Astrocyte of the spinal cord (primary cell): ENCODE measurements at places on chromosomes 3 and 15.

DNA sequence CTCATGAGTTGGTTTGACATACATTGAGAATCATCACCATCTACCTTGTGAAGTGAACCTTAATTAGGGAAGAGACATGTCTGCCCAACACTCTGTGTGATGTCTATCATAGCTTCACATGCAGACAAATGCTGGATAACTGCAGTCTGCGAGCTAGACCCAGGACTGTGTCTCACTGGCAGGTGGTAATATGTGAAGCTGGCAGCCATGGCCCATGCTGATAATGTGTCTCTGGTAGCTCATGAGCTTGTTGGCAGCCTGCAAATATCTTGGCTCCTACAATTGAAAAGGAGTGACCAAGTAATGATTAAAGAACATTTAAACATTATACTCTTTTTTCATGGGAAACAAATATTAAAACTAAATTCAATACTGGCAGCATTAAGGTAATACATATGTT is 234.8 kb downstream of the CHST2 start:
- no peak for DNase-seq

DNA sequence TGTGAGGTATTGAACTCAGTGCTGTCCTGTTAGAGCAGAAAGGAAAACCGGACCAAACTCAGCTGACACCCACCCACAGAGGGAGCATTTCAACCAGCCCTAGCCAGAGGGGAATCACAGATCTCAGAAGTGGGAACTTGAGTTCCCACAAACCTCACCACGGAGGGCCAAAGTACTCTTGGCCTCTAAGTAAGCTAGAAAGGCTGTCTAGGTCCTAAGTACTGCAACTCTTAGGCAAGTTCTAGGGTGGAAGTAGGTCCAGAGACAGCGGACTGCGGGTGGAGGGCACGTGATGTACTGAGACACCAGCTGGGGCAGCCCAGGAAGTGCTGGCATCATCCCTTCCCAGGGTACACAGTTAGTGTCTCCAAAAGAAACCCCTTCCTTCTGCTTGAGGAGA is 34.1 kb downstream of the EOMES start:
- no peak for DNase-seq

DNA sequence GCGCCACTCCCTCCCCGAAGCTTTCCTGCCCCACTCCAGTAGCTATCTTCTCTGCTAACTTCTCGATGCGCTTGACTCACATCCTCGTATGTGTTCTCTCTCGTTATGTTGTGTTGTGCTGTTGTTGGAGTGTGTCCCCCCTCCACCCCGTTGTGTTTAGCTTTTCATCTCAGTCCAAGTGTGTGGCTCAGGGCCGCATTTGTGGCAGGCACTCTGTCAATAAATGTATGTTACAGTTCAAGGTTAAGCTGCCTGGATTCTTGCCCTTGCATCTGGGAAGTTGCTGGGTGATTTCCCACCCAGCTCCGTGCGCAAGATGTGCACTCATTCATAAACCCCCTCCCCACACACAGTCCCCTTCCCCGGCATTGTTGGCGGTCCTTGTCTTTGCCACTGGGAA is 71.9 kb downstream of the PGPEP1L start:
- DNase-seq = no peak

GRCh38 chr3:123423806-123424205 is 25.1 kb downstream of the ADCY5 start:
- no peak for DNase-seq

DNA sequence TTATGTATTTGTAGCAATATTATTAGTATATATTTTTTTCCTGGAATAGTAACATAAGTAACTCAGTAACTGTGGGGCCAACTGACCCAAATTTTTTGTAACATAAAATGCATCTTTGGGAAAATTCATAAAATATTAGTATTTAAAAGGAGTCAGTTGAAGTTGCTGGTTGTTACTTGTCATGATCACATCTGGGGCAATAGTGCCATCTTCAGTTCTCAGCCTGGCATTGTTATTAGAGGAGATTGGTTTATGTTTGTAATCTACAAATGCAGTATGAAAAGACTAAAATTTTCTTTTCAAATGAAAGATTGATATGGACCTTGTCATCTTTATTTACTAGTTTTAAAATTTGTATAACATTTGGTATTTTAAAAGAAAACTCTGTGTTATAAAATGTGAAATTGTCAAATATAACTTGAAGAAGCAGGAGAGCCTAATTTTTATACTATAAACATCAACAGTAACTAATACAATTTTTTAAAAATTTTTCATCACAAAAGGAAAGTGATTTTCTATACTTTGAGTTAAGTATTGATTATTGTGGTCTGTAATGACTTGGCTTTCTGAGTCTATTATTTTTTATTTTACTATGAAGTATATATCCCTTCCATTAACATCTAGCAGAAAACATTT is 38.8 kb upstream of the MLF1 start:
- DNase-seq = peak; percentile 56

- no peak for DNase-seq
Measured at GRCh38 chr3:14422016-14422963, 19.9 kb downstream of the SLC6A6 start.

DNA sequence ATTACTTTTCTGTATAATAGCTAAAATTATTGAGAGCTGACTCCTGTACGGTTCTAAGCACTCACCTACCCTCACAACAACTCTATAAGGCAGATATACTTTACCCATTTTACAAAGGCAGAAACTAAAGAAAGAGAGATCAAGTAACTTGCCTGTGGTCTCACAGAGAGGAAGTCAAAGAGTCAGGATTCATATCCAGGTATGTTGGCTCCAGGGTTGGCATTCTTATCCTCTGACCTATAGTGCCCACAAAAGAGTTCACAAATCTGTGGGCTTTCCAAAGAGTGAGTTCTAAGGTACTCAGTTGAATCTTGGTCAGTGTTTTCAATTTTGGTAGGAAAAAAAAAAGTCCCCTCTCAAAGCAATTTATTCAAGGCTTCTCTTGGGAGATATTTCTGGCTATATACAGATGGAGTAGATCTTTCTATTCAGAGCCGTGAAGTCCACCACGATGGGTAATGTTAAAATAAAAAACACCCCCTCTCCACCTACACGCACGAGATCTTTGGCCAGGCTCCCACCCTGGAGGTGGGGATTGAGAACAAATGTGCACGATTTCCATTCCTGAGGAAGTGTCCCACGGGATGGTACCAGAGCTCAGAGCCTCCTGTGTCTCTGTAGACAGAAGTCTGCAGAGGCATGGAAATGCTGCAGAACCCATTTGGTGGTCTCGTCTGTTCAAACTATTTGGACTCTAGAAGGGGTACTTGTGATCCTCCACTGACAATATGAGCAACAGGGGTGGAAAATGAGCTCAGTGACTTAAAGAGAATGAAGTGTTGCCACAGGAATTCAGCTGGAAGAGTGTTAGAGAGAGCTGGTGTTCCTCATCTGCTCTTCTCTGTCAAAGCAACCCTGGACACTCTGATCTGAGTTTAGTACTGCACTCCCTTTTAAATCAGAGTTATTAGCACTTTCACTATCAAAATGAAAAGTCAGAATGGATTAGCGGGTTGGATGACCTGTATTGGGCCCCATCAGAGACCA is 212.1 kb upstream of the EIF1B start:
- DNase-seq = no peak

GRCh38 chr3:31086698-31087097 is 192.2 kb upstream of the GADL1 start:
- DNase-seq = no peak

- no peak for DNase-seq
Measured at GRCh38 chr3:49028298-49028672, 913 bp downstream of the IMPDH2 start.

DNA sequence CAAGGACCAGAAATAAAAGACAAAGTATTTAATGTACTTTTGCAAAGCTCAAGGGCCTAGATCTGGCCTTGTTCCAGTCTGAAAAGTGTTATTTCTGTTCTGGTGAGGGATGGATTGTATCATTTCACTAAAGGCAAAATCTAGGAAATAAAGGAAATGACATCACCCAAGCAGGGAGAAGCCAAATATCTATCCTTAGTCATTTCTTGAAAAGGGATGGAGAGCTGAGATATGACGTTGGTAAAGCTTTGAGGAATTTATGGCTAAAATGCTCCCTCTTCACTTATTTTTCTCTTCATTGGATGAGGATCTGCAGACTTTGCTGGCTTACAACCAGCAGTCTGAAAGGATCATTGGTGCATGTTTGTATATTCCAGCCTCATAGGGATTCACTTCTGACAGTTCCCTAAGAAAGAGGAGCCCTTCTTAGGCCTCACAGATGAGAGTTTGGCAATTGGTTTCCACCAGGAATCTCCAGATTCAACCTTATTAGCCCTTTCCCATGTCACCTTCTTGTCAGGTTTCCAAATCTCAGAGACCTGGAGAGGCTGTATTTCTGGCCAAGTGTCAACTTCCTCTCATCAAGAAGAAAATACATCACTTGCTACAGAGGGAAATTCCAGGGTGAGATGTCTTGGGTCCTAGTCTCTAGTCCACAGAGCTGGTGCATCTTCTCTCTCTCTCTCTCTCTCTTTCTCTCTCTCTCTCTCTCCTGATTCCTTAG is 93.7 kb upstream of the BOC start:
- peak; percentile 76 for DNase-seq

DNA sequence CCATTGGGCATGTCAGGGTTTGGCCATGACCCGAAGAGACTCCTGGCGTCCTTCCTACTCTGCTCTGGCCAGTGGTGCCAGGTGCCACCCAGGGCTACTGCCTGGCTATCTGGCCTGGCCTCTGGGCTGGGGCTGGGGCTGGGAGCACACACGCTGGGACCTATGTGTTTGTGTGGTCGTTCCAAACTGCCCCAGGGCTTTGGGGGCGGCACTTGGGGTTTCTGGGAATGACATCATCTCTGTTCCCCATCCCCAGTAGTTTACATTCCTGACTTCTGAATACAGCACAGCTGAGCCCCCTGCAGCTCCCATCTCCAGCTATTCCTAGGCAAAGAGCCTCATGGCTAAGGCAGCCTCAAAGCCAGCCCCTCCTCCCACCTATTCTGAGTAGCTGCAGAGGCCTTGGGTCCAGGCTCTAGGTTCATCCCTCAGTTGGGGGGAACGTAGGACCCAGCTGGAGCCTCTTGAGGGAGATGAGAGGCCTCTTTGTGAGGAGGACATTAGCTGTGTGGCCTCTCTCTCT is 24.3 kb downstream of the PLEKHO2 start:
- peak; percentile 96 for DNase-seq

- DNase-seq = no peak
Measured at GRCh38 chr15:33915571-33916407, 52.5 kb upstream of the CHRM5 start.

DNA sequence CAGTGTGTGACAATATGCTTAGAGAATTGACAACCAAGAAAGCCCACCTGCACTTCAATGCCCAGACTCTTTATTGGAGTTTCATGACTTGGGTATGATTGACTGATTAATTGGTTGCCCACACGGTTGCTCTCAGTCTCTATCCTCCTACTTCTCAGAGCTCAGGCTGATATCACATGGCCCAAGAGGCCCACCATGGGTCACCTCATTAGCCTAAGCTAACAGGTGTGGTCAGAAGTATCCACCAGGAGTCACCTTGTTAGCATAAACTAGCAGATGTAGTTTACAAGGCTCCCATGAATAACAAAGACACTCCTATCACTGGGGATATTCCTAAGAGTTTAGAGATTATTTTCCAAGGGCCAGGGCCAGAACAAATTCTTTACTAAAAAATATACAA is 120.2 kb upstream of the MBNL1 start:
- no peak for DNase-seq

GRCh38 chr15:73283366-73283962 is 85.3 kb downstream of the HCN4 start:
- no peak for DNase-seq

- no peak for DNase-seq
Measured at GRCh38 chr3:20608054-20608738, 422.2 kb upstream of the SGO1 start.

- DNase-seq = no peak
Measured at GRCh38 chr3:28743831-28744230, 395.2 kb upstream of the AZI2 start.

- DNase-seq = no peak
Measured at GRCh38 chr15:36645106-36645505, 65.7 kb downstream of the CDIN1 start.

DNA sequence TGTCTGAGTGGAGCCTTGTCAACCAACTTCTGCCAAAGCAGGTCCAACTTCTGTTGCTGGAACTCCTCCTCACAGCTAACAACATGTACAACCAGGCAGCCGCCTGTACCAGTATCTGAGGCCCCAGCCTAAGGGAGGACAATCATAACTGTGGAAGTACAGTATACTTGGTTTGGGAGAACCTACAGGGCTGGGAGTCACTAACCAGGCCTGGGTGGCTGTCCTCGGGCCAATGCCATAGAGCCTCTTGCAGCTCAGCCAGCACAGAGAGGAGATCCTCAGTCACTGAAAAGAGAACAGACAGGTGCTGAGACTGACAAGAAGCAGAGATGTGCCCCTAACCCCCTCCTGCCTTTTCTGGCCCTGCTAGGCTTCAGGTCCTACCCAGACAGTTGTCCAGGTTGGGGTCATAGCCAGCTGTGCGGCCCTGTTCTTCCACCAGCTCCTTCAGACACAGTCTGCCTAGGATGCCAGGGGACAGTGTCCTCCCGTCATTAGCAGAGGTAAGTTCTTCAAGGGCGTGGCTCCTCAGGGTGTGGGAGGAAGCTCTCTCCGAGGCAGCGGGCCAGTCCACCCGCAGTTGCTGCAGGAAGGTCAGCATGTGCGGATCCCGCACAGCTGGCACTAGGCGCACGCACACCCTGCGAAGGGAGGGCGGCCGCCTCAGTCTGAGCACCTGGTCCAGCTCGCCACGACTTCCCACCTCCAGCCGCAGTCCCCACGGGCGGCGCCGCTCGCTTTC is 980 bp downstream of the DALRD3 start:
- no peak for DNase-seq

DNA sequence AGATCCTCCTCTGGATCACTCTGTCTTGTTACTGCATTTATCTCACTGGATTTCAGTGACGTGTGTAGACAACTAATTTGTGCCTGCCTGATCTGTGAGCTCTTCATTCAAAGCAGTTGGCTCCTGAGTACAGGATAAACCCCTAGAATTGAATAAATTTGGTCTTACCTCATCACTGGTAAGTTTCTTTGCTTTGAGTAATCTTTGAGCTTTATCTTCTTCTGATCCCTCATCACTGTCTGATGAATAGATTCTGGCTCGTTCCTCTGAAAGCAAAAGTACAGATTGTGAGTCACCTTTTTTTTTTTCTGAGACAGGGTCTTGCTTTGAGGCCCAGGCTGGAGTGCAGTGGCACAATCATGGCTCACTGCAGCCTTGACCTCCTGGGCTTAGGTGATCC is 24.5 kb downstream of the LEO1 start:
- no peak for DNase-seq

GRCh38 chr15:64480891-64481290 is 20.5 kb downstream of the ZNF609 start:
- DNase-seq = no peak

- peak; percentile 90 for DNase-seq
Measured at GRCh38 chr15:66815318-66815717, 113.3 kb downstream of the SMAD6 start.

GRCh38 chr15:40310001-40310959 is 2.5 kb upstream of the PLCB2 start:
- DNase-seq = no peak

- DNase-seq = no peak
Measured at GRCh38 chr3:31300456-31301443, 232.0 kb upstream of the STT3B start.

DNA sequence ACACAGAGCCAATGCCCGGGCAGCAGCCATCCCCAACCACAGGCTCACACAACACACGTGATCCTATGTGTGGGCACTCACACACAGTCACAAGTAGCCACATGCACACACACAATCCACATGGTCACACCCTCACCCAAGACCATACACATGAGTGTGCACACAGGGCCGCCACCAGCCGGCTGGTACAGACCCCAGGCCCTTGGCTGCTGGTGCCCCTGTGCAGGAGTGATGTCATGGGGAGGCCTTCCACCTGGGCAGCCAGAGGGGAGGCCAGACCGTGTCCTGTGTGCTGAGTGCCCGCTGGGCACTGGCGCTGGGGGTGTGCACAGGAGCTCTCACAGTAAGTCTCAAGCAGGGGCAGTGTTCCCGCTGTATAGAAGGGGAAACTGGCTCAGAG is 36.9 kb downstream of the DNAJB8 start:
- DNase-seq = no peak
